ENCODE measurements at places on chromosomes 3 and 15. TPM values are rescaled to one million over a fixed set of nuclear protein-coding genes. Genes with fewer than 3 reads are reported as not detected.

DNA sequence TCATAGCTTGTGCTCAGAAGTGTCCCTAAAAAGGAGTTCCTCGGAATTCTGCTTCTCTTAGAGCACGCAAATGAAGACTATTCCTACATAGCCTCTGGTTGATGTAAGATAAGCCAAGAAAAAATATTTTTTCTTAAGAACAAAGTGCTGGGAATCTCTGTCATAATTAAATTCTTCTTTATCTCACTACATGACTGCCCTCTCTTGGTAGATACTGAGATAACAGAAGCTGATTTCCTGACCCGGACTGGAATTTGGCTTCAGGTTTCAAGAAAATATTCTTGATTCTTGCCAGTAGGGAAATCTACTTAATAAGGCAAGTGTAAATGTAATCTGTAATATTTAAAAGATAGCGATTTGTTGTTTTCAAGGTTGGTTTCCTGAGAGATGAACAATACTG is 31.3 kb upstream of the SETMAR start:
- peak; percentile 23 for DNase-seq

- no peak for DNase-seq
These were observed 17.8 kb downstream of the USP3 start for GRCh38 chr15:63522225-63522578.

DNA sequence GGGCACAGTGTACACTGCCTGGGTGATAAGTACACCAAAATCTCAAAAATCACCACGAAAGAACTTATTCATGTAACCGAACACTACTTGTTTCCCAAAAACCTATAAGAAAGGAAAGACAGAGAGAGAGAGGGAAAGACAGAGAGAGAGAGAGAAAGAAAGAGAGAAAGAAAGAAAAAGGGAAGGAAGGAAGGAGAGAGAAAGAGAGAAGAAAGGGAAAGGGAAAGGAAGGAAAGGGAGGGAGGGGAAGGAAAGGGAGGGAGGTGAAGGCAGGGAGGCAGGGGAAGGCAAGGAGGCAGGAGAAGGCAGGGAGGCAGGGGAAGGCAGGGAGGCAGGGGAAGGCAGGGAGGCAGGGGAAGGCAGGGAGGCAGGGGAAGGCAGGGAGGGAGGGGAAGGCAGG is 48.2 kb downstream of the ANXA2 start:
- DNase-seq: no peak

DNA sequence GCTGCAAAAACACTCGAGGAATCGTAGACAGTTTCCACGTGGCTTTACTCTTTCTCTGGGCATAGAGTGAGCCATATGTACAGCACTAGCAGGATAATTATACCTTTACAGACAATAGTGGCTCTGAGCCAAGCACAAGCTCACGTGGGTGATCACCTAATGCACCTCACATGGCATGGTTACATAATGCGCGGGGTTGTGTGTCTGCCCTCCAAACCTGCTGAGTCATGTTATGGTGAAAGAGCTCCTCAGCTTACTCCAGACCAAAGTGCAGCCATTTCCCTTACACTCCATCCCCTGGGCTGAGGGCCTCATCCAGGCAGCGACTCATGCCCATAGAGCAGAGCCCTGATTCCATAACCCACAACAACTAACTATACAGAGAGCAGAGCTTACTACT is 1458.4 kb upstream of the CADM2 start:
- DNase-seq: no peak

DNA sequence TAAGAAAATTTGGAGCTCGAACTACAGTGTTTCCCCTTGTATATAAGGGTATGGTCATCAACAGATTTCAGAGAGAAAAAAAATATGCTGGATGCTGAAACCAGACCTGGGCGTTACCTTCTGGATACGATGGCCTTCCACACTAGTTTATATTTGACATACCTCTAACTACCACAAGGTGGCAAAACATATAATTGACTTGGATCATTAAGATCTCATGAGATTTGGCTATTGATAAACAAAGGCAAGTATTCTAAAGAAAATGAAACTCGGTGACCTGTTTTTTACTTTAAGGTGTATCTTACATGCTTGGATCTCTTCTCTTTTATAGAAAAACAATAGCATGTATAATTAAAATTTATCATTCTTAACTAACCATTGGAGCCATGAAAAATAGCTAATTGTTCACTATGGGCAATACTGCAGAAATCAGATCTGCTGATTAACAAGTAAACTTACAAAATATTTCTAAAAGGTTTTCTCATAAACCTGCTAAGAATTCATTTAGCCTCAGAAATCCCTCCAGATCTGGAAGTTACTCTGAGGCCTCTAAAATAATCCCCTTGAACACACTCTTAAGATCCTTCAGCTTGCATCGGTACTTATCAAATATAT is 300.6 kb upstream of the KCNH8 start:
- DNase-seq: no peak

DNA sequence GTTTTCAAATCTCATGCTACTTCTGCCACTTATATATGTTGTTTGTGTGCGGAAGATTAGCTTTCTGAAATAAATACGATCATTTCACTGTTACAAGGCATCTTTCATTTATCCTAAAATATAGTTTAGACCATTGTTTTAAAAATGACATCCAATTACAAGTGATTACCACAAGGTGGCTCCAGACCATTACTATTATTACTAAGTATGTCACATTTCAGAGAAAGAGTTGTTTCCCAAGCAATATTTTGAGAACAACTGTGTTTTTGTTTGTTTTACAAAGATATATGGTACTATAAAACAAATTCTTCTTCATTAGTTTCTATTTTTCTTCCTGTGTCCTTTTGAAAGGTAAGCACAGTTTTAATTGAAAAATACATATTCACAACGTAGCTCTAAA is 136.0 kb upstream of the RAP2B start:
- DNase-seq: no peak

GRCh38 chr3:138046085-138046484 is 36.1 kb downstream of the CLDN18 start:
- DNase-seq: peak; percentile 19

ADAMTS17 gene
- polyA plus RNA-seq: 1.6 TPM

SAXO2 gene
- polyA plus RNA-seq: 5.9 TPM

CNTN3 gene
- 0.74 TPM for polyA plus RNA-seq

Measured in lung (tissue), 17 donors.